Cerebellum (tissue), 4 donors: ENCODE measurements at places on chromosomes 4 and X. TPM values are rescaled to one million over a fixed set of nuclear protein-coding genes. Genes with fewer than 3 reads are reported as not detected.

GRCh38 chrX:134241960-134242619 is 5.1 kb downstream of the CCDC160 start:
- no peak for DNase-seq

- no peak for DNase-seq
These were observed 131.2 kb downstream of the FRMPD4 start for GRCh38 chrX:12269484-12269883.

GRCh38 chr4:7824218-7824617 is 115.4 kb downstream of the AFAP1 start:
- no peak for DNase-seq

GRCh38 chr4:58600290-58600689 is 1490.1 kb upstream of the IGFBP7 start:
- DNase-seq: no peak

FMR1 gene
- total RNA-seq: 66.1 TPM
